GM10248 (cell line): ENCODE measurements at places on chromosomes 6 and 20.

DNA sequence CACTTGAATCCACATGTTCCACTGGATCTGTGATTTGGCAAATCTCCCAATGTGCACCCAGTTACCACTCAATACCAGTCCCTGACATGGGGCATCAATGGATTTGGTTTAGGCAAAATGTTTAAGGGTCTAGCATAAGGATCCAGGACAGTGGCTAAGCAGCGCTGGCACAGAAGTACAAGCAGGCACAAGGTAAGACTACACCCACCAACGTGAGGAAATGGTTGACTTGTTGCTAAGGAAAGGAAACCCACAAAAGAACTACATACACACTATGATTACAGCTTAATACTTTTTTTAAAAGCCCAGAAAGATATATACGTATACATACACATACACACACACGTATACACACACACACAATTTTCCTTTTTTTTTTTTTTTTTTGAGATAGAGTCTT, 79.0 kb downstream of the DNAAF9 start:
- DNase-seq = no peak

- DNase-seq = no peak
These were observed 1.4 kb upstream of the RNASET2 start for GRCh38 chr6:166957805-166958076.

GRCh38 chr6:344816-345340, 46.7 kb upstream of the IRF4 start:
- DNase-seq = no peak

GRCh38 chr6:53325785-53326184, 23.0 kb downstream of the ELOVL5 start:
- DNase-seq = no peak

DNA sequence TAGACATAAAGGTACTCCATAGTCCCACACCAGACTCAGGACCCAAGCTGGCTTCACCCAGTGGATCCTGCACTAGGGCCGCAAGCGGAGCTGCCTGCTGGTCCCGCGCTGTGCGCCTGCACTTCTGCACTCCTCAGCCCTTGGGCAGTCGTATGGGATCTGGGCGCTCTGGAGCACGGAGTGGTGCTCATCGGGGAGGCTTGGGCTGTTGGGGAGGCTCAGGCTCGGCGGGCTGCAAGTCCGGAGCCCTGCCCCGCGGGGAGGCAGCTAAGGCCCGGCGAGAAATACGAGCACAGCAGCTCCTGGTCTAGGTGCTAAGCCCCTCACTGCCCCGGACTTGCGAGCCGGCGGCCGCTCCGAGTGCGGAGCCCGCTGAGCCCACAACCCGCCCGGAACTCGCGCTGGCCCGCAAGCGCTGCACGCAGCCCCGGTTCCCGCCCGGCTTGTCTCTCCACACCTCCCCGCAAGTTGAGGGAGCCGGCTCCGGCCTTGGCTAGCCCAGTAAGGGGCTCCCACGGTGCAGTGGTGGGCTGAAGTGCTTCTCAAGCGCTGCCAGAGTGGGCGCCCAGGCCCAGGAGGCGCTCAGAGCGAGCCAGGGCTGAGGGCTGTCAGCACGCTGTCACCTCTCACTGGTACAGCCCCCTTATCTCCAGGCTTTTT, 33.4 kb upstream of the GCNT2 start:
- no peak for DNase-seq

GRCh38 chr6:37822851-37823682, 3.5 kb downstream of the ZFAND3 start:
- no peak for DNase-seq

DNA sequence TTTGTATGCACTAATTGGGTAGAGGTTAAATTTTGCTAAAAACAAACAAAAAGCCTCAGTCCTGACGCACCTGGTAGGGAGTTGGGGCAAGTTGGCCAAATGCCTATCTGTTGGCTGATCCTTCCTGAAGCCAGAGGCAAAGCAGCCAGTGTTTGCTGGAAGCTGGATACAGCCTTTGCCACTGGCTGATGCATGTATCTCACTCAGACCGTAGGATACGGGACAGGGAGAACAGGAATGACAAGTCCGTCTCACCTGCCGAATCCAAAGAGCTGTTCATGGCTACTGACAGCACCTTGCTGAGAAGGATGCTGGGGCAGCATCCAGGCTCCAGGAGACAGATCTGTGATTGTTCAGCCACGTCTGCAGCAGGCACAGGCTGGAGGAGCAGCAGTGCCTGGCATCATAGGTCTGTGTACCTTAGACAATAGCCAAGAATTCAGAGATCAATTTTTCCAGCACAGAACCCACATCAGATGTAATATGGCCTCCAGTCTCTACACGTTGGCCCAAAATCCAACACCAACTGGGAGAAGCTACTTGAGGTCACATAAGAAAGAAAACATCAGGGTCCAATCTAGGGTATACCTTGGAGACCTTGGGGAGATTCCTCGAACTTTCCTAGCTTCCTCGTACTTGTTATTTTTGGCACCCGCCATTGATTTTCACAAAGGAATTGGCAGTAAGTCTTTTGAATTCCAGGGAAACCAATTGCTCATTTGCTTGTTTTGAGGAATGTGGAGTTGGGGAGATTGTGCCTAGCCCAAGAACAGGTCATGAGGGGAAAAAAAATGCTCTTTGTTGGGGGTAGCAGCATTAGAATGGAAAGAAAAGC, 108.5 kb upstream of the ARMC2 start:
- no peak for DNase-seq

GRCh38 chr20:19695081-19695480, 63.0 kb upstream of the RIN2 start:
- no peak for DNase-seq
